ENCODE measurements at places on chromosomes 3 and 15.
A peak's percentile ranks its signal among the peaks of the same experiment; 100 is the strongest.

- DNase-seq = no peak
Observed at GRCh38 chr15:85137489-85138168, 156.0 kb downstream of the PDE8A start.

- no peak for DNase-seq
Observed at GRCh38 chr15:88219623-88220022, 36.9 kb downstream of the NTRK3 start.

- no peak for DNase-seq
Observed at GRCh38 chr3:36965440-36965839, 20.6 kb upstream of the TRANK1 start.

GRCh38 chr15:42037656-42038055 is 16.8 kb upstream of the PLA2G4E start:
- no peak for DNase-seq

GRCh38 chr3:46923559-46924350 is 46.2 kb downstream of the PTH1R start:
- no peak for DNase-seq

GRCh38 chr3:58996730-58997129 is 53.1 kb downstream of the CFAP20DC start:
- no peak for DNase-seq

GRCh38 chr3:116836286-116836685 is 126.7 kb downstream of the TUSC7 start:
- no peak for DNase-seq

DNA sequence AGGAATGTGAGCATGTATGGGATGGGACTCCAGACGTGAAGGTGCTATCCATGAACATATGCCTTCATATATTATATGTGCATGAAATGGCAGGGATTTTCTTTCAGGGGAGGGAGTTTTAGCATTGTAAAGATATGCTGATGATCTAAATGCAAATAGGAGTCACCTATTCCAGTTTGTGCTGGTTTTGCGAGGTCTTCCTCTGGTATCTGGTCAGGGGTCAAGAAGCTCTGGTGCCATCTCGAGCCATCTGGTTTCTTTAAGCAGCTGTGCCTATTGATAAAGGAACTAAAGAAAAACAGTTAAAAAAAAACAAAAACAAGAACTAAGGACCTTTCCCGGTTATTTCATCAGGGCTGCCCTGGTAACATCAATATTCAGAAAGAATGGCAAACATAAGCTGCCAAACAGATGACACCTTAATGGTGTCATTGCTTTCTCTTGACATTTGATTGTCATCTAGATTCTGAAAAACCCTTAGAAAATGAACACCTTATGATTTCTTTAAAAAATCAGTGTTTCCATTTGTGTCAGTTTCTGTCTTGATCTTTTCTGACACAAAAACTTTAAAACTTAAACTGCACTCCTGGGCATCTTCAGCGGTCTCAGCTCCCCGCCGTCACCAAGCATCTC is 22.7 kb downstream of the APH1B start:
- DNase-seq = no peak

DNA sequence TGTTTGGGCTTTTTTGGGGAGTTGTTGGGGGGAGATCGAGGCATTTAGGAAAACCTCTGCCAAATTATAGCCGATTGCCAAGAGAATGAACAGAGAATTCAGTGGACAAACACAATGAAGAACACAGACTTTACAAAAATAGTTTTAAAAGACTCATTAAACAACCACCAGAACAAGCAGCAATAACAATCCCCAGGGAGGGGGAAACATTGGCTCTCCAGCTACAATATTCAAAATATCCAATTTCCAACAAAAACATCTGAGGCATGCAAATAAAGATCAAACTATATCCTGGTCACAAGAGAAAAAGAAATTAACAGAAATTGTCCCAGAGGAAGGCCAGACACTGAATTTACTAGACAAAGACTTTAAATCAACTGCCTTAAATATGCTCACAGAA is 24.5 kb upstream of the ANKRD28 start:
- no peak for DNase-seq

- DNase-seq = no peak
Observed at GRCh38 chr3:52193065-52193464, 4.9 kb upstream of the ALAS1 start.

DNA sequence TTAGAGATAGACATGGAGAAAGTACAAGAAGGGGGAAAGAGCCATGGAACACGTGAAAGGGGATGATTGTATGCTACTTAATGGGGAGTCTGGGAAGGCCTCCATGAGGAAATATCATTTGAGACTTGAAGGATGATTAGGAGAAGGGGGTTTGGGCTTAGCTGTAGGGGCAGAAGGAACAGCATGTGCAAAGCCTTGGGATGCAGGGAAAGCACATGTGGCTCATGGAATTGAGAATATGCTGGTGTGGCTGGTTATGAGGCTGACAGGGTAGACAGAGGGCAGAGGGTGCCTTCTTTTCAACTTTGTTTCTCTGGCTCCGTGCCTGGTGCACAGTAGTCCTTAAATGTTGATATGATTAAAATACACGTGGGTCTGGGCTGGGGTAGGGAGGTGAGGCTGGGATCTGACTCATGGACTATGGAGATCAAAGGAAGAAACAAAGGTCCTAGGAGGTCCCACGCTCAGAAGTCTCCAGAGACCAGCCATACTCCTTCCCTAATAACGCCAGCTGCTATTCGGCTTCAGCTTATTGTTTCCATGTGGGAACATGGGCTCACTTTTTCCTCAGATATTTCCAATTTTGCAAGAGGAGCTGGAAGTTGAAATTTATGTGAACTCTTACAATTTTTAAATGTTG is 1.1 kb downstream of the GTF2E1 start:
- DNase-seq = no peak

GRCh38 chr3:54826251-54826691 is 101.6 kb downstream of the LRTM1 start:
- DNase-seq = no peak

GRCh38 chr3:52636673-52637072 is 49.0 kb downstream of the PBRM1 start:
- DNase-seq = no peak

DNA sequence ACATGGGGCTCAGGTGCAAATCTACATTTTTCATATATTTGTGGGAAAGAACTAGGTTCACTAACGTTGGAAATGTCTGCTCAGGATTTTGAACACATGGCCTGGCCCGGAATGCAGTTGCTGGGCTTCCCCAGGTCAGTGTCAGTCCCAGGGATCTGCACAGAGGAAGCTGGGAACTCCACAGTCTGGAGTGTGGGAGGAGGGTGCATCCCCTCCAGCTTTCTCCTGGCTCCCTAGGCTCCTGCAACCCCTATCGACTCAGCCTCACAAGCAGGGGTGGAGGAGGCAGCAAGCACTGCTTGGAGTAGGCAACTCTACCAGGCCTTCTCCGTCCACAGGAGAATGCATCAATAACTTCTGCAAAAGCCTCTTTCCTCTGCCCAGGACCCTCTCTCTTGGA is 30.1 kb upstream of the HCN4 start:
- no peak for DNase-seq

DNA sequence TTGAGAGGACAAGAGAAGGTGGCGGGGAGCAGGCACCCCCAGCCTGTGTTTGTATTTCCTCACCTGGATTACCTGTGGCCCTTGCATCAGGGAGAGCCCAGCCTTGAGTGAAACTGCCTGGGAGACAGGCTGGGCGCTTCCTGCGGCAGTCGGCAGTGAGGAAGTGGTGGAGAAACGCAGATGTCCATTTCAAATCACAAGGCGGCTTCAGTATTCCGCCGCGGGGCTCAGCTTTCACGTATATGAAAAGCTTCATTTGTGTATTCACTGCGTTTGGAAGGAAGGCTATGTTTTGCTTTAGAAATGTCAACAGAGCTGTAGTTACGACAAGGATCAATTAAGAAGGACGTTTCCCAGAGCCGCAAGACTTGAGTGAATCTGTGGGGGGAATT is 167.4 kb upstream of the CTDSPL start:
- no peak for DNase-seq

- no peak for DNase-seq
Observed at GRCh38 chr3:29937185-29937584, 656.3 kb downstream of the RBMS3 start.

- no peak for DNase-seq
Observed at GRCh38 chr3:41847679-41848078, 114.2 kb downstream of the ULK4 start.

GRCh38 chr3:63400246-63400860 is 122.2 kb downstream of the SYNPR start:
- no peak for DNase-seq

- DNase-seq = no peak
Observed at GRCh38 chr3:4988983-4989834, 10.0 kb downstream of the BHLHE40 start.

GRCh38 chr3:162211470-162211869 is 714.9 kb downstream of the OTOL1 start:
- no peak for DNase-seq

DNA sequence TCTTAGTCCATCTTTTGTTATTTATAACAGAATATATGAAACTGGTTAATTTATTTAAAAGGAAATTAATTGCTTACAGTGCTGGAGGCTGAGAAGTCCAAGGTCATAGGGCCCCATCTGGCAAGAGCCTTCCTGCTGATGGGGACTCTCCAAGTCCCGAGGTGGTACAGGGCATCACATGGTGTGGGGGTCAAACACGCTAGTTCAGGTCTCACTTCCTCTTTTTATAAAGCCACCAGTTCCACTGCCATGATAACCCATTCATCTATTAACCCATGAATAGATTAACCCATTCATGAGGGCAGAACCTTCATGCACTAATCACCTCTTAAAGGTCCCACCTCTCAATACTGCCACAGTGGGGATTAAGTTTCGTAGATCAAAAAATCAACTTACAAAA is 659.3 kb downstream of the NAALADL2 start:
- DNase-seq = no peak

- no peak for DNase-seq
Observed at GRCh38 chr3:135803028-135803692, 162.4 kb upstream of the PPP2R3A start.

- no peak for DNase-seq
Observed at GRCh38 chr3:90080988-90081387, 973.6 kb downstream of the EPHA3 start.

DNA sequence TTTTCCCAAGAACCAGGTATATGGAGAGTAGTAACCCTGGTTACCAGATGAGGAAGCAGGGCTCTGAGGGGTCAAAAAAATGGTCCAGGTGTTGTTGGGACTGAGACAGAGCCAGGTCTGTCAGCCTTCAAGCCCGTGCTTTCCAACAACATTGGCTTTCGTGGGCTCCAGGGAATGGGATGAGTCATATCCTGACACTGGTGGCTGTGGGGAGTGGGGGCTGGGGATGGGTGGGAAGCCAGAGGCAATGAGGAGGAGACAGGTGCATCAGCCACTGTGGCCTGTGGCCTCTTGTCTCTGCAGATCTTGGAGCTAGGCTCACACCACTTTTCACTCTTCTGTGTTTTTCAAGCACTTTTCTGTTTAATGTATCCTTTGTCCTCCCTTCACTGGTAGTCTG is 38.2 kb downstream of the CORO2B start:
- no peak for DNase-seq

GRCh38 chr3:98326945-98327344 is 26.7 kb upstream of the OR5K4 start:
- no peak for DNase-seq

DNA sequence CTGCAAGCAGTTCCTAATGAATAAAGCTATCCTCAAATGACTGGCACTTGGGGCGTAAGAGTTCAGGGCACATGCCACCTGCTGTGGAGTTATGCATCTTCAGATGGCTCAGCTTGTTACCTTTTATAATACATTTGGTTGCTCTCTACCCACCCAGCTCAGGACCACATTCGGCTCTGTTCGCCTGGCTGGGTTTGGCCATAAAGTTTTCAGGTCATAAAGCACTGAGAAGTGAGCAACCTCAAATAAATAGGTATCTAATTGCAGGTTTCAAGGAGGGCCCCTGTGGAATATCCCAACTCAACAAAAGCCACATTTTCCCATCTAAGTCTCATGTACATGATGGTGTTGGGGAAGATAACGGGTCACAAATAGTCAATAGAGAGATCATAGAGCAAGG is 727.3 kb downstream of the GRM7 start:
- no peak for DNase-seq

DNA sequence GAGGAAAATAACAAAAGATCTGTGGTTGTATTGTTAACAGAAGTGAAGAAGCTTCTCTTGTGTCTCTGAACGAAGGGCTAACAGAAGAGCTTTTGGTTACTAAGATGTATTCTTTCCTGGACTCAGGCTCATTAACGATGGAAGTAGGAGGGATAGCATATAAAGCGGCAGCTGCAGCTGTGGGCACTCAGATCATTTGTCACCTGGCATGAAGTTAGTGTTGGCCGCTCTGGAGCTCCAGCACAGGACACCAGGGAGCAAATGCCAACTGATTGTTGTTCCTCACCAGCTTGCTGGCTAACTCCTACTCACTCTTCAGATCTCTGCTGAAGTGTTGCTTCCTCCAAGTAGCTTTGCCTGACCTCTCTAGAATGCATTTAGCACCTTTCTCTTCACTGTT is 15.5 kb upstream of the SLITRK3 start:
- no peak for DNase-seq

GRCh38 chr3:42176242-42177034 is 85.3 kb downstream of the TRAK1 start:
- no peak for DNase-seq

DNA sequence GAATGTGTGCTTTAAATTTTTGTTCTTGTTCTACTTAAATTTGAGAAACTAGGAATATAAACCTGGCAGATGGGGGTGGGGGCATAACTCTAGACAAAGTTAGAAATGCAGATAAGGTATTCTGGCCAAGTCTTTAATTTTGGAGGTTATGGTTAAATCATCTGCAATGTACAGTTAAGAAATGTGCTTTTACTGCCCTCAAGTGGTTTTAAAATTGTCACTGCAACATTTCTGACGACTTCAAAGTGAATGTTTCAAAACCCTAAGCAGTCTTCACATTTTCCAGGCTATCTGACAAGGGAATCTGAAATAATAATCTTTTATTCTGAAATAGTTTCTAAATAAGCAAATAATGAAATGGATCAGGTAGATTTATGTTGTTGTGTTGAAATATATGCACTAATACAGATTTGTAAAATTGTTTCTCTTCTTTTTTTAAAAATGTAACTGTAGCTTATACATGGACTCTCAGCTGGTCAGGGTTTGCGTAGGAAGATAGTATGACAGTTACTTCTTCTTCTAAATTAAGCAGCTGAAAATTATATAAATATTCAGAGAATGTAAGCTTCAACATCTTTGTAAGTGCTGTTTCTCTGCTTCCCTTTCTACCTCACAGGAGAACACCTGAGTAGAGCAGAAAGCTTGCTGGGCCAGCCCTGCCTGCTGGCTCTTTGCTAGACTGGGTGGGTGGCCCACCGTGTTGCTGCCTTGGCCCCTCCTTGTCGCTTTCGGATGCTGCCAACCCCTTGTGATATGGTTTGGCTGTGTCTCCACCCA is 45.0 kb downstream of the SUCNR1 start:
- DNase-seq = peak; percentile 29

All from AG04450 (cell line).